ENCODE measurements at places on chromosomes 7 and 10.

DNA sequence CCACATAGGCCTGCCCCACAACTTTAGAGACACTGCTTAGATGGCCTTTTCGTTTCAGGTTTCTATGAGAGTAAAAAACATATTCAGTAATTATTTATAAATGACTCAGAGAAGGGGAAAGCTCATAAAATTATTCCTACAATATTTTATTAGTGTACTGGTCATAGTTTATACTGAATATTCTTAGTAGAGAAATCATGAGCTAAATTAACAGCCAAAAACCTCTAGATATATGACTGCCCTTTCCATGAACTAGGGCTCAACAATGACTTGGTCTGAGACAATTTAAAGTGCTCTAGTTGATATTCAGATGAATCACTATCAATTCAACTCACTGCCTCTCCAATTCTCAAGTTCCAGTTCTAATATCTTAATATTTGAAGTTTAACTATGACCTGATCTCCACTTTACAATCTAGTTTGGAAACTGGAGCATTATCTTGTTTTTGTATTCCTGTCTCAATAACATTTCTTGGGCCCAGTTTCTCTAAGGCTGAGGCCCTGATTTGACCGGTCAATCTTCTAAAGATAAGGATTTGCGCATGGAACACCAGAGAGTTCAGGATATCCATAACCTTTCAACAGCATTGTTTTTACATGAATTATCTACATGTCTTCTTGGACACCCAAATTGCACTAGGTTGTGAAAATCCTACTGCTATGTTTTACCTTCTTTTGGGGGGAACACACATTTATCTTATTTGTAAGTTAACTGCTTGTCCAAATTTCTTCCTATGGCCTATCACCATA lies 141.6 kb downstream of the DGKB start:
- DNase-seq = no peak

DNA sequence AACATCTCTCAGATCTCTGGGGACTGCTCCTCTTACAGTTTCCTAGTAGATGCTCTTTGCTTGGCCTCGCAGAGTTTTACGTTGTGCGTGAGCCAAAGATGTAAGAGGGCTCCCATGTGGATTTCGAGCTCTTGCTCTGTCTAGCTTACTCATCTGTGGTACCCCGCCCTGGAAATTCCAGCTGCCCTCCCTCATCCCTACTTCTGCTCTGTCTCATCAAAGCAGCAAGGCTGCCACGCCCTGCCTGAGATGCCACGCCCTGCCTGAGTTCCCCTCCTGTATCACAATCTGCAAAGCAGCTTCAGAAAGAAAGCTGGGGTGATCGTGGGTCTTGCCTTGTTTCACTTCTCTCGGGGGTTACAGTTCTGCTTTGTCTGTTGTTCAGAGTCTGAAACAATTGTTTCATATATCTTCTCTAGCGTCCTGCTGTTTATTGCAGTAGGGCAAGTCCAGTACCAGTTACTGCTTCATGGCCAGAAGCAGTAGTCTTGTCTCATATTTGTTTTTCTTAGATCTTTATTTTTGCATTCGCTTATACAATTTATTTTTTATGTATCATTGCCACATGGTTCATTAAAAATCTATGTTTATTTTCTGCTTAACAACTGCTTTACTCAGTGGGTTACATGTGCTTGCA lies 36.1 kb upstream of the CCNY start:
- no peak for DNase-seq

DNA sequence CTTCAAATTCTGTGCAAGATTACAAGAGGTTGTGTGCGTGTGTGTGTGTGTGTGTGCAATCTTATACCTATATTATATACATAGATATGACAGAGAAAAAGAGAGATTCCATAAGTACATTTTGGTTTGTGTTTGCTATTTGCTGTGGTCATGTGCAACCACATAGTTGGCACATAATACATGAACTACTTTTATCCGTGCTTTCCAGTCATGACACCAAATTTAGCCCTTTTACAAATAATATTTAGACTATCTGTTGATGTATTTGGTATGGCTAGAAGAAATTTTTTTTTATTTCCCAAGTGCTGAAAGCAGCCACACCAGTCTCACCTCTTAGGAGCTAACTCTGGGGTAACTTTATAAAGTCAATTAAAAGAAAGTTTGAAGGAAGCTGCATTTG lies 63.5 kb upstream of the EGFR start:
- no peak for DNase-seq

DNA sequence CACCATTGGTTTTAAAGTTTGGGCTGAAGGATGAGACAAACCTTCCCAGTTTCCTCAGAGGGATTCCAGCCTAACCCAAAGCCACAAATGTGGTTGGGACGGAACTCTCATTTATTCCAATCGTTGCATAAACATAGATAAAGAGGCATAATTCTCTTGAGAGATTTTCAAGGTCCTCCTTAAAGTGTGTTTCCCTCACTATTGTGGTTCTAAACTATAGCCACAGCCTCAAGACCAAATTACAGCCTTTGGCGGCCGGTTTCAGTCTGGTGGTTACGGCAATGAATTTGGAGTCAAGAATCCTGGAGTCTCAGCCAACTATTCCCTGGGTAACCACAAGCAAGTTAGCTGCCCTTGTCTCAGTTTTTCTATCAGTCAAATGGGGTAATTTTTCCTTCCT lies 42.6 kb downstream of the SEM1 start:
- no peak for DNase-seq

DNA sequence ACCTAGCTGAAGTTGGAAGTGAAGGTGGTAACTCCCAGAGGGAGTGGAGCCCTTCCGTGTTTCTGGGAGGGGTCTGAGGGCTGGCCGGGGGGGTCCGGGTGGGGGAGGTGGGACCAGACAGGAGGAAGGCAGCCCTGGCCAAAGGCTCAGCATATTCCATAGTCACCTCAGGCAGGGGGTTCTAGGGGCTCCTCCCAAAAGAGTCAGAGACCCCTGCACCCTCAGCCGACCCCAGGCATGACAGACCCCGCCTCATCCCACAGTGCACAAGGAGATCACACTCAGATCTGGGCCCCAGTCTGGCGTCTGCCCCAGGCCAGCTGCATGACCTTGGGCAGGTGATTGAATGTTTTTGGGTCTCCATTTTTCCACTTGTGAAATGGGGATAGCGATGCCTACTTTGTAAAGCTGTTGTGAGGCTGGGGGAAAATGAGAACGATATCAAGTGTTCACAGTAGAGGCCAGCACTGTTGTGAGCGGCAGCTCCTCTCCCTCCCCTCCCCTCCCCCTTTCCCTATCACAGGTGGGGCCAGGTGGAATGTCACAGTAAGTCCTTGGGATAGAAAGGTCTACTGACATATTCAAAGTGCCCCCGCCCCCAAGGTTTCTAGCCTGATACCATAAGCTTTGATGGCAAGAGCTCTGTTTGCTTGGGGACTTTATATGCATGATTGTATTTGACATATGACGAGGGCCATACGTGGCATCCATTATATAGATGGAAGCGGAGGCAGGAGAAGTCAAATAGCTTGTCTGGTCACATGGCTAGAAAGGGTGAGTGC lies 33.3 kb downstream of the DNAJB12 start:
- no peak for DNase-seq

DNA sequence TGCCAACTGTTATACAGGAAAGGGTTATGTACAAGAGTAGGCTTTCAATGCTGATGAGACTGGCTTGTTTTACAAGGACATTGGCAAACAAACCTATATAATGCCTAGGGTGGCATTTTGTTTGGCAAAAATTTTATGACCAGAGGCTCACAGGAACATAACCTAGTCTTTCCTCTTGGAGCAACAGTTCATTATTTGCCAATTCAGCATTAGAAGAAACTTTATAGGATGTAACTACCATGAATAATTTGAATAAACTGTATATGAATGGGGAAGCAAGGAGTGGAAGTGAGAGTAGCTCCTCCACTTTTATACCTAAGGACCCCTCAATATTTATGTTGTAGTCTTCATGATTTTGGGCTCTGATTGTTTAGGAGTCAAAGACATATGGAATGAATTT lies 103.9 kb upstream of the WAC start:
- no peak for DNase-seq

GRCh38 chr10:1272079-1272776 lies 216.0 kb downstream of the WDR37 start:
- DNase-seq = no peak

GRCh38 chr7:86201767-86202166 lies 441.9 kb upstream of the GRM3 start:
- DNase-seq = no peak

DNA sequence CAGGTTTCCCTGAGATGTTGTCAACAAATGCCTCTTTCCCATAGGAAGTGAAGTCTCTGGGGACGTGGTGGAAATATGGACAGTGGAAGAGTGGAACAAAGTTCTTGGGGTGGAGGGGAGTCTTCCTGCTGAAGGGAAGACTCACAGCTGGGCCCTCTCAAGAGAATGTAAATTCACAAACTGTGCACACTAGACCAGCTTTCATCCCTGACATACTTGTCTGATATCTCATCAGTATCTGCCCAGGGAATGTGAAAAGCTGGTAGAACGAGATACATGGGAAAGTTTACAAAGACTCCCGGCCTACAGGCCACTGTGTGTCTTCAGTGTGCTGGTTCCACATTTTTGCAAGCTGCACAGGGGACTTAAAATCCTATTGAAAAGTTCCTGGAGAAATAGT lies 16.7 kb upstream of the CCDC3 start:
- no peak for DNase-seq

DNA sequence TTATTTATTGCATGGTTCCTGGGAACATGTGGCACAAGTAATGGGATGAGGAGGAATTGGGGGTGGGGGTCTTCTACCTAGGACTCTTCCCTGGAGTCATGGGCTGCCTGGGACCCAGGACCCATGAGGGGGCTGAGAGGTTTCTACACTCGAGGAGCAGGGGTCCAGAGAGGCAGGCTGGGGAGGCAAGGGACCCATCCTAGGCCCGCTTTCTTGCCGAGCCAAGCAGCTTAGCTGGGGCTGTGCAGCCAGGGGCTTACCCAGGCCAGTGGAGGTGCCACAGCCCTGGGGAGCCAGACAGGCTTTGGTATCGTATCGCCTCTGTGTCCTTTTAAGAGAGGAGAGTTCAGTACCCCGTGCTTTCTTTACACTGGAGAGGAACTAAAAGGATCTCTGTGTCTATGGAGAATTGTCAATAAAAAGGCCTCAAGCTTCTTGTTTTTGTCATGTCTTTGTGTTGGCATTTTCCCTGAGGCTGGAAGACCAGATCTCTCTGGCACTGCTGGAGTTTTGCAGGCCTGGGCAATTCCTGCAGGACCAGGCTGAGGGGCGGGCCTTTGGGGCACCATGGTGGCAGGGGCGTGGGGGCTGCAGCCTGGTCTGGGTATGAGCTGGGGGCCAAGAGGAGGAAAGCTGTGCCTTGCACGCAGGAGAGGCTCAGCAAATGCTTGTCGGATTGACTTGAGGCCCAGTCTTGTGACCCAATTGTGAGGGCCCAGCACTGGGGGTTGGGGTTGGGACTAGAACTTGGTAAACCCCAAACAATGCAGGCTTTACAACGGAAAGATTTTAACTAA lies 11.1 kb downstream of the SFRP5 start:
- DNase-seq = no peak

DNA sequence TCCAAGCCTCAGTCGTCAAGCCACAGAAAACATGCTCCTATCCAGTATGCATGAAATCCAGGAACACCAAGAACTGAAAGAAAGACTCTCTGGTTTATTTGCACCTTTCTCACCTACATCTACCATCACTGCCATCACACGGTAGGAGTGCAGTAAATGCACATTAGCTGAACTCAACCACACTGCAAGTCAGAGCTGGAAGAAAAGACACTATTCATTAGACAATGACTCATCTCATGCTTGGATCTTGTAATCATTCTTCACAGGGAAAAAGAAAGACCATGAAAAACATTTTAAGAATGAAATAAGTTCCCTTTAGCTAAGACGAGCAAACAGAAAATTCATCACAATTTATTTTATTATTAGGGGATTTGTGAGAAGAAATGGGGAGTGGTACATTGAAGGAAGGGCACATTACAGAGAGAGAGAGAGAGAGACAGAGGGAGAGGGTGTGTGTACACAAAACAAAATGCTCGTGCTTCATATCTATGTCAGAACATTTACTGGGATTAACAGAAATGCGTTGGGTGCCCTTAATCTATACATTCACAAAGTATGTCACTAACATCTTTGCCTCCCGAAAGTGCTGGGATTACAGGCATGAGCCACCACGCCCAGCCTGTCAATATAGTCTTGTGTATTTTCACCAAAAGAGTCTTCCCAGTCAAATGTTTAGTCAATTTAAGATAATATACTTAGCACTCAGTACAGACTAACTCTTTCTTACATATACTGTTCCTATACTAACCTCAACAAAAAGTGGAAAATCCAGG lies 324.9 kb downstream of the PARD3 start:
- DNase-seq = no peak

DNA sequence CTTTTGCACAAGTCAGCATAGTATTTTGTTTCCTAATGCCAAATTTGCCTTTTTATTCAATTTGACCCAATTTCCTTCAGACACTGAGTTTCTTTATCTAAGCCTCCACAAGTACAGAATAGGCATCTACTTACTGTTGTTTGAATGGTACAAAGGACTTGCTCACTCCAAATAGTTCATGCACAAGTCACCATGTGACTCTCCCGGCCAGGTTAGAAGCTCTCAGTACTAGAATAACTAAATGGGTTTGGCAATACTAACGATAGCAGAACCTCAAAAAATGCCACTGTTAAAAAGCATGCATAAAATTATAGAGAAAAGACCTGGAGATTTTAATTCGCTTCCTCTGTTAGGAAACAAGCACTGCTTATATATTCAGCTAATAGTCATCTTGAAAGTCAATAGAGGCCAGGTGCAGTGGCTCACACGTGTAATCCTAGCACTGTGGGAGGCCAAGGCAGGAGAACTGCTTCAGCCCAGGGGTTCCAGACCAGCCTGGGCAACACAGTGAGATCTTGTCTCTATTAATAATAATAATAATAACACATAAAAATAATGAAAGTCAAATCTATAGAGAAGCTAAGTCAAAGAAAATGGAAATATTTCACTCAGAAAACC lies 335.8 kb upstream of the MBL2 start:
- DNase-seq = no peak

DNA sequence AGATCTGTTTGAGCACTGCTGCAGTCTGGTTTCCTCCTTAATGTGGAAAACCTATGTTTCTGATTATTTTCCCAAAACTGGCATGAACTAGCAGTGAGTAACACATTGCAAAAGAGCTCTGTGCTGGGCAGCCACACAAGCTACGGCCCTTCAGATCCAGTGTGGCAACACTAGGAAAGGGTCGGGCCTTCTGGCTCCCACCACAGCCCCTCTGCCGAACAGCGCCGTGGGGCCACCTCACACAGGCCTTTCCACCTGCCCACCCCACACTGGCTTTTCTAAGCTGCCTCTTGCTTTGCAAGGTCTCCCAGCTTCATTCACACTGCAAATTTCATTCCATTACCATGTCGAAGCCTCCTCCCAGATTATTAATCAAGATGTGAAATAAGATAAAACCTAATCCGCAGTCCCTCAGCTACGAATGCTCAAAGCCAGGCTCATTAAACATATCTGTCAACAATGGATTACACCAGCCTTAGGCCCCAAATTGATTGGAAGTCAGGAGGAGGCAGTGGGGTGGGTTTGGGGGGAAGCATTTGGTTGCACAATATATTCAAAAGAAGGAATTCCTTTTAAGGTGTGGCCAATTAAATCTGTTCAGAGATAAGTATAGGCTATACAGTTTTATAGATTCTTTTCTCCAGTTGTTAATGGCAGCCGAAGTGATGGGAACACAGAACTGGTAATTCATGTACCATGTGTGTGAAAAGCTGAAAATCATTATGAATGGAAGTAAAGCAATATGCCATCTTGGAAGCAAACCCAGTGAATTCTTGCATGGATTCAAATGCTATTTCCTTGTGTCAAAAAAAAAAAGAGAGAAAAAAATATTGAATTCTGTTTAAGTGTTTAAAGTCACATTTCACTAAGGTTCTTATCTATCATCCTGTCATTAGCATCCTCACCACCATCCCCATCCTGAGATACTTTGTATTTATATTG lies 223.7 kb downstream of the MTERF1 start:
- no peak for DNase-seq

- no peak for DNase-seq
These were observed 656.1 kb downstream of the INHBA start for GRCh38 chr7:41046776-41047175.
